HAP-1 (cell line): ENCODE measurements at places on chromosomes 2 and 18.

DNA sequence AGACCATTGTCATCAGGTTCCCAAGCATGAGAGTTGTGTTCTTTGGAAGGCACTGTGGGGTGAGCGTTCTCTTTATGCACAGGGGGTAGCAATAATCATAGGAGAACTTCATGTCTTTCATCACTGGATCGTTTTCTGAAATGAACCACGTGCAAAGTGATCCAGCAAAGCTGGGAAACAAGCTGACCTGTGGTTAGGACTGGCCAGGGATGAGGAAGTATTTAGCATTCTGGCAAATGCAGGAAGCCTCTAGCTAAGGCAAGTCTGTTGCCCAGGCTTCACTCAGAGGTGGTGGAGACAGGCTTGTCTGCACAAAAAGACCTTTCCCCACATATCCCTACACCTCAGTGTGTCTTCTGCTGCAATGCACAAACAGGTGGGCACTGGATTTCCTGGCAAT, 58.6 kb downstream of the MMADHC start:
- DNase-seq, result no peak

GRCh38 chr2:48600204-48600813, 17.3 kb upstream of the GTF2A1L start:
- DNase-seq, result peak; percentile 57

DNA sequence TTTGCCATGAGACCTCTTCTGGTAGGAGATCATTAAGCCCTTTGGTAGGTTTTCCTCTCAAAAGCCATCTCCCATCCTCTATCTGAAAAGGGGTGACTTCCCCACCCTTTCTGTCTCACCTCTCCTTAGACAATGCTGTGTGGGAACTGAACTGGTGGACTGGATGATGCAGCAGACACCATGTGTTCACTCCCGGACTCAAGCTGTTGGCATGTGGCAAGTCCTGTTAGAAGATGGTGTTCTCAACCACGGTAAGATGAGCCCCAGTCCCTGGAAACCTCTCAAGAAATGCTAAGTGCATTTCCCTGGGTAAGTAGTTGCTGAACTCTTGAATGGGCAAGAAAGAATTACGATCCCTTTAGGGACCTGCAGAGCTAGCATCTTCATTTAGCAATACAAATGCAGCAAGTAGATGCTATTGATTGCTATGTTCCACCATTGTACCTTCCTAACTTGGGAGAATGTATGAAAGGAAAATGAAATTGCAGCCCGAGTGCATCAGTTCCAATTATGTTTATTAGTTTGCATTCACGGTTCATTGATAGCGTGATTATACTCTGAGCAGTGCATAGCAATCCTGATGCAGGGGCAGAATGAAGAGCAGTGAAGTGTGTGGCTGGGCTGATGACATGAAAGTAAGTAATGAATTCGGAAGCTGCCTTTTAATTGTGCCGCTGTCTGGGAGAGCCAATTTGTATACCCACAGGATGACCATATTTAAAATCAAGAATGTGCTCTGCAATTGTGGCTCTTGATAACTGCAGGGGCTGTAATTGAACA, 110.0 kb upstream of the MAP3K20 start:
- DNase-seq, result no peak

- DNase-seq, result peak; percentile 21
These were observed 1.6 kb downstream of the TIMM21 start for GRCh38 chr18:74149878-74150277.

GRCh38 chr18:49394191-49394590, 66.3 kb downstream of the DYM start:
- DNase-seq, result no peak

- DNase-seq, result no peak
These were observed 69.7 kb downstream of the RNF144A start for GRCh38 chr2:6986912-6987361.
